ENCODE measurements at places on chromosomes 6 and 20.
A peak's percentile ranks its signal among the peaks of the same experiment; 100 is the strongest.

DNA sequence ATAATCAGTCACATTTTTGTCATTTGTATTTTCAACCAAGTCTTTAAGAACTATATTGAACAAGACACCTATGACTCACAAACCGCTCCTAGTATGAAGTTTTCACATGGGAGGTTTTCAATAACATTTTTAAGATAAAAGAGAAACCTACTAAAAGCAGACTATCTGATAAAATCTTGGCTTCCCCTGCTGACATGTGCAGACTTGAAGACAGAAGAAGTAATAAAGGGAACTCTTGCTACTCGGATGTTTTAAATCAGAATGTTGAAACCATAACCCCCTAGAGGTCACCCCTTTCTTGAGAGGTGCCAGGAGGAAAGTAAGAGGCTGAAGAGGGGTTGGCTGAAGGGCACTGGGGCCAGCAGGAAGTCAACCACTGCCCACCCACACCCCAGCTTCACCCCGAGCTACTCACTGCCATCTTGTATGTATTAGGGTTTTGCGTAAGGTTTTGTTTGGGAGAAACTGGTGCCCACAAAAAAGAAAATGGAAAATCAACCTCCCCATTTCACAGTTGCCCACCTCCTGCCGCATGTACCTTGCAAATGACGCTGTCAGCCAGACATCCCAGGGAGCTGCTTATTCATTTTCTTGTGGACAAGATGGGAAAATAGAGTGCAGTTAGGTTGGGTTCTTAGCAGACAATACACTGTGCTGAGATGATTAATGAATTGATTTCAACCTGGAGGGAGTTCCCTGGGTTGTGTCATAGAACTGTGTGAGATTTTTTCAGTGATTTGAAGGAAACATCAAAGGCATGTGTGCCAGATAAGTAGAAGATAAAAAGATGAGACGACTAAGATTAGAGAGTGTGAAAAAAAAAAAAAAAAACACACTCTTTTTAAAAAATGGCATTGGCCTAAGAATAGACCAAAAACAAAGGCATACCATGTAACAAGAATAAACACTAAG is 83.2 kb upstream of the TAB2 start:
- DNase-seq, result no peak

DNA sequence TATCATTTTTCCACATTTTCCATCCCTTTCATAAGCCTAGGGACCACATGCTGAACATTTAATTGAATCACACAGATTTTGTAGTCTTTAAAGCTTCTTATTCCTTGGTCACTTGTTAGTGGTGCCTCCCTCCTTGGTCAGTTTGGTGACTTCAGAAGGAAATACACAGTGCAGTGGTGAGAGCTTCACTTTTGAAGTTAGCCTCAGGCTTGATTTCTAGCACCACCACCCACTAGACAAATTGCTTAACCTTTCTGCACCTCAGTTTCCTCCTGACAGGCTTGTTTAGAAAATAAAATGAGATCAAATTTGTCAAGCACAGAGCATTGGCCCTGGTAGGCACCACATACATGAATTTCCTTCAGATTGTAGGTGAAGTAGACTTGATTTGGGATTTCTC is 91.7 kb downstream of the FOXO3 start:
- DNase-seq, result no peak

DNA sequence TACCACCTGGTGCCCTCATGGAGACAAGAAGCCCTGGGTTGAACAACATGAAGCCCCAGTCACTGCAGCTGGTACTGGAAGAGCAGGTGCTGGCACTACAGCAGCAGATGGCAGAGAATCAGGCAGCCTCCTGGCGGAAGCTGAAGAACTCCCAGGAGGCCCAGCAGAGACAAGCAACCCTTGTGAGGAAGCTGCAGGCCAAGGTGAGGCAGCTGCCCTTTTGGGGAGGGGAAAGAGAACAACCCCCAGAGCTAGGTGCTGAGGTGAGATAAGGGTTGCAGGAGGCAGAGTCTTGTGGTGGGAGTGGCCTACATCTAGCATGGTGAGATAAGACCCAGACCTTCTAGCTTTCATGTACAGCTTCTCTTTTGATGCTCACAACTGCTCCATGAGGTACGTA is 7.0 kb downstream of the CEP250 start:
- no peak for DNase-seq

- no peak for DNase-seq
Measured at GRCh38 chr6:111894272-111894671, 21.0 kb upstream of the FYN start.

DNA sequence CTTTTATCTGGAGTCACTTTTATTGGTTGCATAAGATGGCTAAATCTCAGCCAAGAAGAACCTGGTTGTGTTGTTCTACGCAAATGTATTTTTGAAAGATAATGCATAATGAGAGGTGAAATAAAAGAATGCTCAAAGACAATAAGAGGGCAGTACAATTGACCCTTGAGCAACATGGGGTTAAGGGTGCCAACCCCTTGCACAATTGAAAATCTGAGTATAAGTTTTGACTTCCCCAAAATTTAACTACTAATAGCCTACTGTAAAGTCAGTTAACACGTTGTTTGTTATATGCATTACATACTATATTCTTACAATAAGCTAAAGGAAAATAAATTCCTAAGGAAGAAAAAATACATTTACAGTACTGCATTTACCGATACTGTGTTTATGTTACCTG is 5.9 kb downstream of the RNF146 start:
- no peak for DNase-seq

DNA sequence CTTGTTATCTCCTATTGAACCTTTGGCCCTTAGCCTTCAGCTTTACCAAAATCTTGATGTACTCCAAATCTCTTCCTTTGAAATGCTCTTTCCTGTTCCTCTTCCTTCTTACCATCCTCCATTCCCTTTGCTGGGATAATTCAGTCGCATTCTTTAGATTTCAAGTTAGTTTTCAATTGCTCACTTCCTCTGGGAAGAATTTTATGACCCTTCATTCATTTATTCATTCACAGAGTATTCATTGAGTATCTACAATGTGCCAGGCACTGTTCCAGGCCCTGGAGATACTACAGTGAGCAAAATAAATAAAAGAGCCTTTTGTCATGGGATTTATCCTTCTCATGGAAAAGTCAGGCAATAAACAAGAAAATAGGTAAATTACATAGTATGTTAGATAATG is 548.2 kb upstream of the FLRT3 start:
- no peak for DNase-seq

- no peak for DNase-seq
Measured at GRCh38 chr20:43702502-43702901, 24.3 kb downstream of the GTSF1L start.

DNA sequence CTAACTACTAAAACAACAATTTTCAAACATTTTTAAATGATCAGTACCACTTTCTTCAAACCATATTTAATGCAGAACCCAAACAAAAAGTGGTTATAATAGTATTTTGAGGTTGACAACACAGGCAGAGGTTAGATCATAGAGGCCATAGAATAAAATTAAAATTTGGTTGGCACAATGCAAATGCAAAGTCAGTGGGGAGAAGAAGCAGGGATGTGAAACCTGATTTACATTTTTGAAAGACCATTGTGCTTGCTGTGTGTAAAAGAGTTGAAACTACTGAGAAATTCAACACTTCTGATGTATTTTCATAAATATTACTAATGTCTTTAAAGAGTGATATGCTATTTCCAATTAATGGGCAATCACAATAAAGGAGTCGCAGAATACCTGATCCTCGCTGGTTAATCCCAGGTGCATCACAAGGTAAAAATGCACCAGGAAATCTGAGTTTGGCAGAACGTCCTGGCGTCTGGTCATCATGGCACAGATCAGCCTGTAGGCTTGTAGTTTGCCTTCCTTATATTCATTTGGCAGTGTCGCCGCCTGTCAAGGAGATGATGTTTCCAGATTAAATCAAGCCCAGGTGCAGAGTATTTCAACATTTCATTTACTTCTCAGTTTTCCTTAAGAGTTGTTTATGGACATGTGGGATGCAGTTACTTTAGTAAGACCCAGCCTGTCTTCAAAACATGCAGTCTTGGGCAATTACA is 141.2 kb downstream of the RALGAPA2 start:
- DNase-seq, result no peak

DNA sequence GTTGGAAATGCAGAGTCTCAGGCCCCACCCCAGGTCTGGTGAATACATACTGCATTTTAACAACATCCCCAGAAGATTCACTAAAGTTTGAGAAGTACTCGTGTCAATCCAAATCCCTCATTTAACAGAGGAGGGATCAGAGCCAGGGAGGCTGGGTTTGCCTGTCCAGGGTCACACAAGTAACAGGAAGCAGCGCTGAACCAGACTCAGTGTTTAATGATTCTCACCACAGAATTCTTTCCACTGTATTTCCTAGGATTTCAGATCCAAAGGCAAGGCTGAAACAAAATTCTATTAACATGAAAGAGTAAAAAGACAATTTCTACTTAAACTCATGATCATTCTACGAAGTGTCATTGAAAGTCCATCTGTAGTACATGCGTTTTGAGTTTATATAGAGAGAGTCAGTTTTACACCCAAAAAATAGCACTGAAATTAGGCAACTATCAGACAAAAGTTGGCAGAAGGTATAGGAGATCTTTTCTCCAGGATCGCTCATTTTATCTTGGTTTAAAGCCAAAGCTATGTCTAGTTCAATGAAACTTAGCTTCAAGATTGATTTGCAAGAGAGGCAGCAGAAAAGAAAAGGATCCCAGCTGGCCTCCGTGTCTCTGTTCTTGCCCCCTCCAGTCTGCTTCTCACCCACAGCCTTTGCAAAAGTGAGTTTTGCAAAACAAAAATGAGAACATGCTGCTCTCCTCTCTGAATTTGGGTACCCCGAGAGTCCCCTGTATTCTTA is 6.0 kb upstream of the AGPAT4 start:
- DNase-seq, result no peak

DNA sequence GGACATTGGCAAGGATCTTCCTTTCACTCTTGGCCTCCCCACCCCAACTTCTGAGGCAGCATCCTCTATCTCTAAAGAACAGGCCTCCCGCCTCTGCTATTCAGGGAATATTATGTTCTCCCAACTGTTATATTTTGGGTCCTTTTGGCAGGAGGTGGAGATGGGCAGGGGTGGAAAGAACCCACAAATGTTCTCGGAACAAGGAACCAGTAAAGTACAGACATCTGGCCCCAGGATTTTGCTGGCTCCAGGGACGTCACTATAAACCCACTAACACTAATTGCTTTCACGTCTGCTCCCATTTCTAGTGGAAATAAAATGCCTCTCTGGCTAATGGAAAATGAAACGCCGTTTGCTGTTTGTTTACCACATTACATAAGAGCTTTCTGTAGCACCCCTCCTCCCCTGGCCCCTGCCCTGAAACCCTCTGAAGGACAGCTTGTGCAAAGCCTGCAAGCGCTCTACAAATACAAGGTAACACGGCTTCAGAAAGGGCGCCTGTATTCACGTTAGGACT is 77.7 kb upstream of the TBC1D7 start:
- no peak for DNase-seq

- DNase-seq, result peak; percentile 61
Measured at GRCh38 chr6:94376876-94377275, 957.5 kb upstream of the EPHA7 start.

GRCh38 chr20:9535449-9535848 is 21.1 kb downstream of the LAMP5 start:
- DNase-seq, result no peak

DNA sequence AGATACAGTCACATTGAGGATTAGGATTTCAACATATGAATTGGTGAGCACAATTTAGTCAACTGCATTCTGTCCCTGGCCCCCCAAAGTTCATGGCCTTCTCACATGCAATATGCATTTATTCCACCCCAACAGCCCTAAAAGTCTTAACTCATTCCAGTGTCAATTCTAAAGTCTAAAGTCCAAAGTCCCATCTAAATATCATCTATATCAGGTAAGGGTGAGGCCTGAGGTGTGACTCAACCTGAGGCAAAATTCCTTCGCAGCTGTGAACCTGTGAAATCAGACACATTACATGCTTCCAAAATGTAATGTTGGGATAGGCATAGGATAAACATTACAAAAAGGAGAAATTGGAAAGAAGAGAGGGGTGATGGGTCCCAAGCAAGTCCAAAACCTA is 27.8 kb downstream of the CLIC5 start:
- DNase-seq, result no peak

DNA sequence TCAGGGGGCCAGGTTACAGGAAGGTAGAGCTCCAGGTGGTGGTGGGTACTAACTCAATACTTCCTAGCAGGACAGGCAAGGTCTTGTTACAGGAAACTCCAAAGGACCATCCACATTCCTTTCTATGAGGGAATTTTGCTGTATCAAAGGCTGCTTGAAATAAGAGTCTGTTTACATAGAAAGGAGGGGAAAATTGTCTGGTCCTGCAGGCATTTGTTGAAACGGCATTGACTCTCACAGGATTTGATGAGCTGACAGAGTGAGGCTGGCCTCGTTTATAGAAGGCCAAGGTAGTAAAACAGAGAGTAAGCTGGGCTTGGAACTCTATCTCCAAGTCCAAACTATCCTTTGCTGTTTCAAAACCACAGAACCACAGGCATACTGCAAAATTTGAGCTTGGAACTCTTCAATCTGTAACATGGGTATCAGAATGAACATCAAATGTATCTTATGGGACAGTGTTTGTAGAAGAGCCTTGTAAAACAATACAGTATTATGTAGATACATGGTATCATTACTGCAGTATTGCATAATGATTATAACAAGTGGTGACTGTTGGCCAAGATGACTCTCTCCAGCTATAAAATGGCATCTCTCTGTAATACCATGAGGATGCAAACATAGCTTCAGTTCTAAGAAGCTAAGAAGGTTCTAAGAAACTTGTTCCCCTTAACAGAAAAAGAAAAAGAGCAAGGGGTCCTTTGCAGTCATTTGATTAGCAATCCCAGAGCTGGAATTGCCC is 61.5 kb downstream of the TRAM2 start:
- DNase-seq, result no peak

- DNase-seq, result no peak
Measured at GRCh38 chr6:45420909-45421708, 43.4 kb upstream of the SUPT3H start.

DNA sequence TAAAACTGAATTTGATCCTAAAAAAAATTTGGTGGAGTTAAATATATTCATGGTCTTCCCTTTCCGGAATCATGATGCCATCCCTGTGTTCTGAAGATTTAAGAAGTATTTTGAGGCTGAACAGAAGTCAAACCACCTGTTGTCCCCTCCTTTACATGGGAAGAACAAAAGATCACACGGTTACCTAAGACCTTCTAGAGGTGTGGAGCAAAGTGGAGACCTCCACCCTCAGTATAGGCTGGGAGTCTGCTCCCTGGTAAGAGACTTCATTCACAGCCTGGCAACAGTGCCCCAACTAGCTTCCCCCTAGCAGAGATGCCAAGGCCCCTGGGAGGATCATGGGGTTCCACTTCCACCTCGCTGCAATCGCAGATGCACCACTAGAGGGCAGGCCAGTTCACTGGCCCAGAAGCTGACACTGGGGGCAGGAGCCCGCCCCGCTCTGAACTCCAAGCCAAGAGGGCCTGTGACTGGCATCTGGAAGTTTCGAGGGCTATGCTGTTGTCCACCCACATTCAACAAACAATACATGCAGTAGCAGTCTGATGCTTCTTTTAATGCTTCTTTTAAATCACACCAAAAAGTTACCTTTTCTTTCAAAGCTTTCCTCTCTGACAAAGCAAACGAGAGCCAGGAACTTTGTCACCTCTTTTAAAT is 19.5 kb upstream of the UBE2J1 start:
- no peak for DNase-seq
